SK-N-DZ (cell line): ENCODE measurements at places on chromosomes 16 and 17.
A peak's percentile ranks its signal among the peaks of the same experiment; 100 is the strongest.

DNA sequence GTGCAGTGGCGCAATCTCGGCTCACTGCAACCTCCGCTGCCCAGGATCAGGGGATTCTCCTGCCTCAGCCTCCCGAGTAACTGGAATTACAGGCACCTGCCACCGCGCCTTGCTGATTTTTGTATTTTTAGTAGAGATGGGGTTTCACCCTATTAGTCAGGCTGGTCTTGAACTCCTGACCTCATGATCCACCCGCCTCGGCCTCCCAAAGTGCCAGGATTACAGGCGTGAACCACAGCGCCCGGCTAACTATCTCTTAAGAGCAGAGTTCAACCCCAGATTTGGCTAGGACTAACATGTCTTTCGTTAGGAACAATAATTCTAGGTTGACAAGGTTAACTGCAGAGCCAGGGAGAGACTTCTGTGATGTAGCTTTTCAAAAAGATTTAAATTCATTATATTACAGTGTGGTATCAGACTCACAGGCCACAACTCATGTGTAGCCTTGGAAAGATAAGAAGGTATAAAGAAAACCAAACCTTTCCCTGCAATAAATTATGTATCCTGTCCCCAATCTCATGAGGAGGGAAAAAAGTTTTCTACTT is 4.3 kb downstream of the CHTF8 start:
- DNase-seq = no peak

- DNase-seq = no peak
Measured at GRCh38 chr16:46848768-46849764, 18.1 kb upstream of the C16orf87 start.

DNA sequence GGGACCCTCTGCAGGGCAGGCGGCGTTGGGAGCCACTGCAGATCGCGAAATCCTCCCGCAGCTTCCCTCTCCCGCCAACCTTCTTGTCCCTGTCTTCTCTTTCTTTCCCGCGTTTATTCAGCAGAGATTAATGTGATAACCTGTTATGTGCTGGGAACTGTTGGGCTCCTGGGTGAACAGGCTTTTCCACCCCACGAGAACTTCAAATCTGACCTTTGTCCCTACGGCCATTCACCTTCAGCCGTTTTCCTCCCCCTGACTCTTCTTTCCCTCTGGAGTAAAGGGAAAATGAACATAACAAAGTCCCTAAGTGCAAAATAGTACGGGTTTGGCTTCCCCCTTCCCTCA is 15.2 kb upstream of the KPNA2 start:
- no peak for DNase-seq

DNA sequence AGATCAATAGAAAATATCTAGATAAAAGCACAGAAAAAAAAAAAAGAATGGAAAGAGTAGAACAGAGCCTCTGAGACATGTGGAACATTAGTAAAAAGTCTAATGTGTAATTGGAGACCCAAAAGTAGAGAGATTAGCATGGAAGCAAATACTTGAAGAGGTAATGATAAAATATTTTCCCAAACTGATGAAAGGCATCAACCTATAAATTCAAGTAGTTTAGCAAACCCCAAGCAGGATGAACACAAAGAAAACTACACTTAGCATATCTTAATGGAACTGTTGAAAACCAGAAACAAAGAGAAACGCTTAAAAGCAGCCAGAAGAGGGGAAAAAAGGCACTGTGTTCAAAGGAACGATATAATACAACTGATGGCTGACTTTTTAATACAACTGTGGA is 16.4 kb downstream of the NF1 start:
- no peak for DNase-seq

DNA sequence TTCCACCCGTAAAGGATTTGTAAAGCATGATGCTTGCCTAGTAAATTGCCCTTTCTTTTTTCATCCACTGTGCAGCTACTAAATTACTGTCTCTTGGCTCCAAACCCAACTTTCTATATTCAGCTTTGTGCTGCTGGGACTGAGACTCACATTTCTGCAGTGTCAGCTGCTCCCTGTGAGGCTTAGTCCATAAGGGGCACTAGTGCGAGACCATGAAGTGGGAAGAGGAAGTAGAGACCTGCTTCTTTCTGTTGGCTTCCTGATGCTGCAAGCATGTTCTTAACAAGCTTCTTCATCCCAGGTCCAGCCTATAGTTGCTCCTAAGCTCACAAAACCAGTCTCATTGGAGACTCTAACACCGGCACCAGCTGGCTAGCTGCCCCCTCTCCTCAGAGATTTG is 74.9 kb upstream of the HS3ST2 start:
- DNase-seq = no peak

DNA sequence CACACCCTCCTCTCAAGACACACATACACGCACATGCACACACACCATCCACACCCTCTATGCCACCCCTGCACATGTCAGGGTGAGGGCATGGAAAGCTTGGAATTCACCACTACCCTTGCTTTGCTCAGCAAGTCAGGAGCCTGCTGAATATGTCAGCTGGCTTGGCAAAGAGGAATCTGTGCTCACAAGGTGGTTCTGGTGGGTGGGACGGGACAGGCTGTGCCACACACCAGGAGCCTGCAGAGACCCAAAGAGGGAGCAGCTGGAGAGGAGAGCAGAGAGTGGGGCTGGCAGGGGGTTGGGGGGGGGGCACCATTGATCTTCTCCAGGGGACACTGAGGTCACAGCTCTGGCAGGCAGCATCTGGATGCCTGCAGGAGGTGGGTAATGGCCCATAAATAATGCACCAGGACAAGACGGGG is 48.7 kb upstream of the NDRG4 start:
- peak; percentile 70 for DNase-seq
